ENCODE measurements at places on chromosomes 3 and 15.

- no peak for DNase-seq
Observed at GRCh38 chr3:39154280-39155021, 1.1 kb upstream of the CSRNP1 start.

- no peak for DNase-seq
Observed at GRCh38 chr15:34332553-34333120, 4.9 kb downstream of the SLC12A6 start.

DNA sequence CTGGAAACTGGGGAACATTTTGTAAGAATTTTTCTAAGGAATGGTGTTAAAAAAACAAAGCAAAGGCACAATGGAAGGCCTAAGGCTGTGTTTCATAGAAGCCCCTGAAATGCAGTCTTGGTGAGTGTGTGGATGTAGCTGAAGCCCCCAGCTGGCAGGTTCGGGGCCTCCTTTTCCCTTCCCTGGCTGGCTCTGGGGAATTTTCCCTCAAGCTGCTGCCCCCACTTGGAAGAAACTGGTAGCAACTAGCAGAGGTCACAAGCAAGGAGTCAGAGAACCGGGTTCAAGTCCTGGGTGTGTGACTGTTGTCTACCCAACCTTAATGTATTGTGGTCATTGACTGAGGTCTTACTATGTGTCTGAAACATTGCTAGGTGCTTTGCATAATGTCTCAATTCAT is 85.3 kb upstream of the MYZAP start:
- no peak for DNase-seq

DNA sequence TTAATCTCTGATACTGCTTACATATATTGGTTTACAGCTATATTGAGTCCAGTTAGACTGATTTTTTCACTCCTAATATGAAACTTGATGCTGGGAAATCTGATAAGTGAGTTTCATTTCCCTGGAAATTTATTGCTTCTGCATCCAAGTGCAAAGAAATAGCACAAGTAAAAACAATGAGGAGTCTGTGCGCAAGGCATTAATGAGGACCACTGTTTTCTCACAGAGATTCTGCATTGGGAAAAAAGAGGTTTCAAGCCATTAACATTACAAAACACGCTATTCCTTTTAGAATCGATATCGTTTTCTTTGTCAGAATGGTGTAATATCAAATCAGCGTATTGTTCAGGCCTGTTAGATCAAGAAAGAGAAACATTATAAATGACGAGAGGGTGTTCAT is 723.3 kb upstream of the ARRDC4 start:
- no peak for DNase-seq

GRCh38 chr15:70698836-70699390 is 64.4 kb downstream of the UACA start:
- no peak for DNase-seq

- no peak for DNase-seq
Observed at GRCh38 chr3:112327371-112327951, 5.5 kb upstream of the CD200 start.

DNA sequence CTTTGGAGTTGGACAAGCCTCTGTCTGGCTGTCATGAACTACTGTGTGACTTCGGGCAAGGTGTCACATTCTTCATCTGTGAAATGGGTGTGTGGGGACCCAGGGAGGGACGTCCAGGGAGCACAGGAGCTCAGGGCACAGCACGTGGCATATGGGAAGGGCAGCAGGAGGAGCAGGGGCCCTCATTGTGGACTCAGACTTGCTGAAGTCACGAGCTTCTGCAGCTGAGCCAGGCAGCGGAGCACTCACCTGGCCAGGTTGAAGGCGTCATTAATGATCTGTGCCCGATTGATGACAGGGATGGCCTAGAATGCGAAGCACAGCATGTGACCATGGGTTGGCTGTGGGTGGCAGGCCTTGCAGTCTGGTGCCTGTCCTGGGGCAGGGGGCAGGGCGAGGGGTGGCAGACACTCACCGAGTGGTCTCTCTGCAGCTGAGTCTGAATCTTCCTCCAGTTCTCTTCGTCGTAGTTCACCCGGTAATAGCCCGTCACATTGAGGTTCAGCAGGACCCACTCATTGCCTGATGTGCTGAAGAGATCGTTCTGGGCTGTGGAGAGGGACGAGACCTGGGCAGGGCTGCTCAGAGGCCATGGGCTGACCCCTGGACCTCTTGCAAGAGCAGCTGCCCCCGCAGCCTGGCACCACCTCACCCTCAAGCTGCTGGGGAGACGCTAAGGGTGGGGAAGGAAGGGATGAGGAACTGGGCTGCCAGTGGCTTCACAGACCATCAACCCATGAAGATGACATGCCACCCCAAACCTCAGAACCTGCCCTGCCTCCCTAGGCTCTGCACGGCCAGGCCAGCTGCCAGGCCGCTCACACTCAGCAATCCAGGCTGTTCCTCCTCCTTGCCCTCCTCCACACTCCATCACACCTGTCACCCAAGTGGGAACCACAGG is 15.4 kb downstream of the ANPEP start:
- DNase-seq: no peak

- no peak for DNase-seq
Observed at GRCh38 chr15:100426937-100427336, 85.2 kb upstream of the ADAMTS17 start.

DNA sequence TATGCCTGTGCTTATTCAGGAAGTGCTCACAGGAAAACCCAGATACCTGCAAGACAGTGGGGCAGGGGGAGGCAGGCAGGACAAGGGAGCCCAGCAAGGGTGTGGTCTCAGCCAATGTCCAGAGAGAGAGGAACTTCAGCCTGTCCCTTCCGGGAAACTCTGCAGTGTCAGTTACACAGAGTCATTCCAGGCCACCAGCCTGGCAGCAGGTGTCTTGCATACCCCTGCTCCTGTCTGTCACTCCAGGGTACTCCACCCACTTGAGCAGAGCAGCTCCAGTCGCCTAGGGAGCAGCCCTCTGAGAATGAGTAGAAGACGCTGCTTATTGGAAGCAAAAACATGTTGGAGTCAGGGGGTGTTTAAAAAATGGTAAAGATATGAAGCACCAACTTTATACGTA is 431.2 kb upstream of the RGMA start:
- no peak for DNase-seq

- no peak for DNase-seq
Observed at GRCh38 chr15:57053470-57053869, 135.0 kb downstream of the TCF12 start.

- no peak for DNase-seq
Observed at GRCh38 chr15:91075739-91076138, 24.3 kb upstream of the SV2B start.

- DNase-seq: no peak
Observed at GRCh38 chr15:90701880-90702630, 15.1 kb upstream of the BLM start.

- no peak for DNase-seq
Observed at GRCh38 chr3:71247958-71248335, 335.6 kb downstream of the FOXP1 start.

DNA sequence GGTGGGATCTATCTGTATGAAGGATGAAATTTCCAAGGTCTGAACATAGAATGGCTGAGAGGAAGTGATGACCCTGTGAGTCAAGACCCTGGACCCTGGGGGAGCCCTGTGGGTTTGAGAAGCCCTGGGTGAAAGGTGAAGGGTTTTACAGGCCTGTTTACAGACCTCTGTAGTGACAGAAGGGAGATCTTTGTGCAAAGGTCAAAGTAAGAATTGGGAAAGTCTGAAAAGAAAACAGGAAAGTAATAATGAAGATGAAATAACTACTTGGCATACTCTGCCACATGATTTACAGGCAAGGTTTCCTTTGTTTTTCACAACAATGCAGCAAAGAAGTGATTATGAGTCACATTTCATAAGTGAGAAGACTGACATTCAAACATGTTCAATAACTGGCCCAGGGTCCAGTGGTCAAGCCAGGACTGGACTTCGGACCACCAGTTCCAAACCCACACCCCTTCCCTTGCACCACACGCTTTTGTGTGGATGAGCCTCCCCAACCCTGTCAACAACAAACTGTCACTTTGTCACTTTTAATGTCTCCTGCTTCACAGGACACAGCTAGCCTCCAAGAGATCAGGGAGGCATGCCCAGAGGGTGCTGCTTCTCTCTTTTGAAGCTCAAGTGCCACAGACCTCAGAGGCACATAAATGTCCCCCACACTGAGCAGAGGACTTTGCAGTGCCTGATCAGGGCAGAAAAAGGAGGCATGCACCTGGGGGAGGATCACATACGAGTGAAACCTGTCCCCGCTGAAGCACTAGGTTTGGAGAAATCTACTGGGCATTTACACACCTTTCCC is 21.5 kb downstream of the CD86 start:
- no peak for DNase-seq

DNA sequence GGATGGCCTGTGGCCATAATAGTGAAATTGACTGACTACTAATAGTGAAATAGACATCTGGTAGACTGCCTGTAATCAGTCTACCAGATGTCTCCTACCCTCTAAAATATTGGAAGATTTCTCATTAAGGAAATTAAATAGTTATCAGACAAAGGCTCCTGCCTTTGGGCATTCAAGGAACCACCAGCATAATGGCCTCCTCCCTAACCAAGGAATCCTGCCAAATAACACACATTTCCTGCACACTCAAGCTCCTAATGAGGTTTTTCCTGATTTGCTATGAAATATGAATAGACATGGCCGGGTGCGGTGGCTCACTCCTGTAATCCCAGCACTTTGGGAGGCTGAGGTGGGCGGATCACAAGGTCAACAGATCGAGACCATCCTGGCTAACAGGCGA is 14.6 kb downstream of the NUSAP1 start:
- DNase-seq: no peak

DNA sequence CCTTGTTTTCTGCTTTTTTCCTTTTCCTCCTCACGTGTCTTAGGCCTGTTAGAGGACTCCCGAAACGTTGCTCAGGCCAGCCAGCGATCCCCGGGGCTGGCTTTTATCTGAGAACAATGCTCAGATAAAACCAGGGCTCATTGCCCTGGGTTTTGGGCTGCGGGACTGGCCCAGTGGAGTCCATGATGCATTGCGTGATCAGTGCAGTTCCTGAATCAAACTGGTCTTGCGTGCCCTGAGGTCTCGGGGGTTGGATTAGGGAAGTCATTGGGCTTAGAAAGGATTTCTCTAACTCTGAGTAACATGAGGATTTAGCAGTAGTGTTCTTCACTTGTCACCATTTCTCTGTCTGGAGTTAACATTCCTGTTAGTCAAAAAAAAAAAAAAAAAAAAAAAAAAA is 66.3 kb downstream of the CCR1 start:
- DNase-seq: no peak

- no peak for DNase-seq
Observed at GRCh38 chr3:32934150-32934742, 17.2 kb upstream of the CCR4 start.

- peak; percentile 51 for DNase-seq
Observed at GRCh38 chr15:85044251-85044853, 62.7 kb downstream of the PDE8A start.

DNA sequence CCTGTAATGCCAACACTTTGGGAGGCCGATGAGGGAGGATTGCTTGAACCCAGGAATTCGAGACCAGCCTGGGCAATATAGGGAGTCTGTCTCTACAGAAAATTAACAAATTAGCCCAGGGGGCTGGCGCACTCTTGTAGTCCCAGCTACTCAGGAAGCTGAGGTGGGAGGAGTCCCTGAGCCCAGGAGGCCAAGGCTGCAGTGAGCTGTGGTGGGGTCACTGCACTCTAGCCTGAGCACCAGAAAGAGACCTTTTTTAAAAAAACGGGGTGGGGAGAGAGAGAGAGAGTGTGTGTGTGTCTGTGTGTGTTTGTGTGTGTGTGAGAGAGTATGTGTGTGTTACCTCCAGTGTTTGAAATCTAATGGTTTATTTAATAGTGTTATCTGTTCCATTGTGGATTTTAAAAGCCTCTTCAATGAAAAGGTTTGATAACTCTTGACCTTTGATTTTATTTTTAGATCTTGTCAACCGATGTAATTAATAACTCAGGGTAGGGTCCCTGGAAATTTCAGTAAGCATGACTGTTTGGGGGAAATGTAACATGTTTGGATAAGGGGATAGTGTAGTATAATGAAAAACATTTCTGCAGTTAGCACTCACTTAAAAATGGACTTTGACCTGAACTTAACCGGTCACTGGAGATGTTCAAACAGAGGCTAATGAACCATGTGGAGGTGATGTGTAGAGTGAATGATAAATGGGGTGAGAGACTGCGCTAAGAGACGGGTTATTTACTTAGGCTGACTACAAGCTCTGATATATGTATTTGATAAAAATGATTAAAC is 29.7 kb downstream of the LRCH3 start:
- DNase-seq: no peak

GRCh38 chr15:52730173-52730572 is 51.0 kb upstream of the ATOSA start:
- DNase-seq: no peak

DNA sequence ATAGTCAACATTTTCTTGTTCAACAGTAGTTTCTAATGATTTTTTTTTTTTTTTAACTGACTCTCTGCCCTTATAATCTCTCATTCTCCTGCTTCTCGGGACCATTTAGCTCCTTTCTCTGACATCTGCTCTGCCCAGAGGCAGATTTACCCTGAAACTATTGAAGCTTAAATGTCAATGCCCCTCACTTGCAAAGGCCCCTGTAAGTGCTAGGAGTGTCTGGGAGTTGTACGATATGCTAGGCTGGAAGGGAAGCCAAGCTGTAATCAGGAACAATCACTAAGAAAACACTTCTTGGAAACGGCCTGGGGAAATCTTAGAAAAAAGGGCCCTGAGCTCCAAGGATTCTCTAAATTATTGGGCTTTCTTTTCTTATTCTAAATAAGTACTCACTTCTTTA is 5.8 kb upstream of the PLOD2 start:
- no peak for DNase-seq

DNA sequence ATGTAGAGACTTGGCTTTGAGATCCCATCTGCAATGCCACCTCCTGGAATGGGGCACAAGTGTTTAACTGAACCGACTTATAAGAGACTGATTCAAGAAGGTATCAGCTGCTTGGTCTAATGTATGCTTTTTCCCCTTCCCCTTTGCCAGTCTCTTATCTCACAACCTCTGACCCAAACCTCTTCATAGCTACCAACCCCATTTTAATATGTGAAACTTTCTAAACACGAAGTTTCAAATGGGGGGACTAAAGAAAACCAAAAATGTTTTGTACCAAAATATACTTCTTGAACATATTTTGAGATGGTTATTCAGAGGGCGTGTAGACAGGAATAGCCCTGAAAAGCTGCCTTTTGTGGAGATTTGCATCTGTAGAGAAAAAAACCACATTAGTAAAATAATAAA is 73.1 kb downstream of the OXSM start:
- DNase-seq: no peak

- no peak for DNase-seq
Observed at GRCh38 chr15:98582900-98583554, 65.3 kb upstream of the IGF1R start.
